ENCODE measurements at places on chromosomes 2 and 18.

DNA sequence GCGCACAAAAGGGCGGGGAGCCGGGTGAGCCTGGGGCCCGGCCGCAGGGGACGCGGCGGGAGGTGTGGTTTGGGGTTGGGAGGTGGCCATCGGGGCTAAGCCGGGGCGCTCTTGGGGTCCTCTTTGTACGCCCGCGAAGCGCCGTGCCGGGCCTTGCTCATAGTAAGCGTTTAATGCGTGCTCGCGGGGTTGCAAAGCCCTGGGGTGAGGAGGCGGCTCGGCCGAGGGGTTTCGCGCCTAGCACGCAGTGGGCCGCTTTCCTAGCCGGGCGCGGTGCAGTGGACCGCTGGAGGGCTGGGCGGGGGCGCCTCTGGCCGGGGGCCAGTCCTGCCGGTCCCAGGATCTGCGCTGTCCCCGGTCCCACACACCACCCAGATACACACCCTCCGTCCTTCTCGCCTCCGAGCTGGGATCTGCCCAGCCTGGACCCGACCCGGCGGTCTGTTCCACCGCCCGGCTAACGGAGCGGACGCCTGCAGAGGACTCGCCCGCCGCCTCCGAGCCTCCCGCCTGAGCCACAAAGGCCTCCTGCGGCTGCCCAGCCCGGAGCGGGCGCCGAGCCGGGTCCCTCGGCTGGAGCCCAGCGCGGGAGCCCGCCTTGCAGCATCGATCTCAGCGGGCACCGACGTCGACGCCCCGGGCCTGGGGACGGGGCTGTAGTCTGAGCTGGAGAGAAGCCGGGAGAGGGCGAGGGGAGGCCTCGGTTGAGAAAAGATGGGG lies 564 bp downstream of the DPYSL5 start:
- DNase-seq = peak; percentile 77

- DNase-seq = no peak
These were observed at the start of gene TNFAIP6 for GRCh38 chr2:151357359-151357758. Gene TNFAIP6, plus strand, starts transcription at chr2:151357592. Its CDS starts 75 bp downstream, at chr2:151357667.

DNA sequence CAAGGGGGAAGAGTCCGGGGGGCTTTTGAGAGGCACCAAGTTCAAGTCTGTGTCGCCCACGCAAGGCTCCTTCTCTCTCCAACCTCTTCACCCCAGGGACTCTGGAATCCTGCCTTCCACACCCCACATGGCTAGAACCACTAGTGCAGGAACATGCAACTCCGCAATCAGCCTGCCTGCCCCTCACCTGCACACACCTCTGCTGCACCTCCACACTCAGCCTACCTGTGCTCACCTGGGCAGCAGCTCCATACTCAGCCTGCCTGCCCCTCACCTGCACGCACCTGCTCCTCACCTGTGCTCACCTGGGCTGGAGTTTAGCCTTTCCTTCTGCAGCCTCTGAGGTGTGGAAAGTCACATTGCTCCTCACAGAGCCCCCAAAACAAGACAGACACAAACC lies 277.4 kb downstream of the NDUFA10 start:
- no peak for DNase-seq

GRCh38 chr18:47871288-47871687 lies 59.2 kb downstream of the SMAD2 start:
- no peak for DNase-seq

All from NCI-H187 (cell line).